ENCODE measurements at places on chromosomes 7 and 10. TPM values are rescaled to one million over a fixed set of nuclear protein-coding genes. Genes with fewer than 3 reads are reported as not detected.

- DNase-seq, result no peak
Observed at GRCh38 chr7:100692578-100692961, 1.5 kb downstream of the GIGYF1 start.

- DNase-seq, result no peak
Observed at GRCh38 chr7:123539871-123540270, 5.5 kb upstream of the IQUB start.

The PGAM2 gene
- polyA plus RNA-seq, result 367 TPM

The FGFR2 gene
- 0.33 TPM for polyA plus RNA-seq

DNA sequence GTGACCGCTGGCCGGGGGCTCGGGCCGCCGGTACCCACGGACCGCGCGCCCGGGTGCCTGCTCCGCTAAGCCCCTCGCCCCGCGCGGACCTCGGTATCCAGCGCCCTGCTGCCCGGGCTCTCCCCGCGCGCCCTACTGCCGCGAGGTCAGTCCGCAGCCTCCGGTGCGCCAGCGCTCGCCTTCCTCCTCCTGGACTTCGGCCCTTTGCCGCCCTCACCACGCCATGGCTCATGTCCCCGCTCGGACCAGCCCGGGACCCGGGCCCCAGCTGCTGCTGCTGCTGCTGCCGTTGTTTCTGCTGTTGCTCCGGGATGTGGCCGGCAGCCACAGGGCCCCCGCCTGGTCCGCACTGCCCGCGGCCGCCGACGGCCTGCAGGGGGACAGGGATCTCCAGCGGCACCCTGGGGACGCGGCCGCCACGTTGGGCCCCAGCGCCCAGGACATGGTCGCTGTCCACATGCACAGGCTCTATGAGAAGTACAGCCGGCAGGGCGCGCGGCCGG, 483 bp downstream of the GDF10 start:
- DNase-seq, result no peak

DNA sequence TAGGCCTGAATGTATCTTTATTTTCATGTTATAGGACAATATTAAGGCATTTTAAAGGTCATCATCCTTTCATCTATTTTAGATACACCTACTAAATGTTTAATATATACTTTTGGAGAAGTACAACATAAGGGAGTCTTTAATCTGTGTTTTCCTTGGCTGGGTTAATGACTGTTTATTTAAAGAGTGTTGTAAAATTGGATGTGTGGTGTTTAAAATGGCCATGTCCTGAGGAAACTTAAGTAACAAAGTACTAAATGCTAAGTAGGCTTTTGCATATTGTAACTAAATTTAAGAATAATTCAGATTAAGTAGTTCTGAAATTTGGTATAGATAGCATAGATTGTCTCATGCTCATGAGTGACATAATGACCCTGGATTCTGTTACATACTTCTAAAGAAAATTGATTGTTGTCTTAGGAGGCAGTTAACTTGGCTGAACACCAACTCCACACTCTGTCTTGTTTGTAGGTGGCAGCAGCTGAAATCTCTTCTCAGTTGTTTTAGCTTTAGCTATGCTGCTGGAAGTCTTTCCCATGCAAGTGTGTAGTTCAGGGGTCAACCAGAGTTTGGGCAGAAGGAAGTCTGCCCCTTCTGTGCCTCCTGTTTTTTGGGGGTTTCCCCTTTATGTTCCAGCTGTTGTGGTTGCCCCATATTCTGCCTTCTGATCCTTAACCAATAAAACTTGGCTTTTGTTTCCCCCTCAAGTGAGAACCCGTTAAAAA, 29.2 kb downstream of the DLD start:
- DNase-seq, result no peak

DNA sequence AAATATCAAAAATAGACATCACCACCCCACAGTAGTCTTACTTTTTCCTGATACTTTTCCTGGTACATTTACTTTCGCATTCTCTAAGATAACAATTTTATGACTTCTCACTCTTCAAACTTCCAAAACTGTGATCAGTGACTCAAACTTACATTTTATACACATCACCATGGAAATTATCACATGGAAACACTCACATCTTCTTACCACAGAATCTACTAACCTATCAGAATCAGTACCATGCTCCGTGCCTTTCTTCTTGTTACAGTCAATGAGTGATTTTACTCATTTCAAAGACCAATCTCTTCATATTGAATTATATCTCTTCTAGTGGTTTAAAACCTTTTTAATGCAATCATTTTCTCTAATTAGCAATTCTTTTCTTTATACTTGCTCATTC, 120.3 kb downstream of the PTEN start:
- DNase-seq, result no peak

- peak; percentile 47 for DNase-seq
Observed at GRCh38 chr7:26202019-26202990, 760 bp downstream of the CBX3 start.

DNA sequence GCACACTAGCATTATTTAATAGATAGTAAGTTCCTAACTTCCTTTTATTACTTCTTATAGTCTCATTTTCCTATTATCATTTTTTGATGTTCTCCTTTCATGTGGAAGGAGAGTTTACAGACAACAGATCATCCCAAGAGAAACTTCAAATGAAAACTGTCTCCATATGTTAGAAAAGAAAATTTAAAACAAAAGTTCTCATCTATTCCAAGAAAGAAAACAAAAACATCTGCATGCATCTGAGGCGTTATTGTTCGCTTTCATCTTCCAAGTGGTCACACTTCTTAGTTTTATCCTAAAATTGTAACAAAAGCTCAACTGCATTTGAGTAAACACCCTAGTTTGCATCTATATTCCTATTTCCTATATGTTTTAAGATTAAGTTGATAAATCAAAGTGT, 126.2 kb downstream of the SEMA3D start:
- DNase-seq, result no peak

- DNase-seq, result no peak
Observed at GRCh38 chr7:70542750-70543376, 589.1 kb upstream of the GALNT17 start.

Measured in heart right ventricle (tissue), 16 donors.